ENCODE measurements at places on chromosomes 11 and 22.

DNA sequence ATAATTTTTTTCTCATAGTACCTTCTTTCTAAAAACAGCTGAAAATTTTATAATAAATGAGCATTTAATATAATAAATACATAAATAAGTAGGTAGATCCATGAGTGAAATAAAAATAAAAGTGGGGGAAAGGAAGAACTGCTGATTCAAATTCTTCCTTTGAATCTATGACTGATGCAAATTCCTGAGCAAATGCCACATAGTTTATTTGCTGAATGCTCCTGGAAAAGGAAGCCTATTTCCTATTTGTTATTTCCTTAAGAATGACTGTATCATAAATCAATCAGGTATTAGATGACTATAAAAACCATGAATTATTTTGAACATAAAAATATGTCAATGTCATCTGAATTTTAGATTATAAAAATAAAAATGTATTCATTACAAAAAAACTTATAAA is 16.6 kb downstream of the BTBD10 start:
- peak; percentile 4 for DNase-seq

DNA sequence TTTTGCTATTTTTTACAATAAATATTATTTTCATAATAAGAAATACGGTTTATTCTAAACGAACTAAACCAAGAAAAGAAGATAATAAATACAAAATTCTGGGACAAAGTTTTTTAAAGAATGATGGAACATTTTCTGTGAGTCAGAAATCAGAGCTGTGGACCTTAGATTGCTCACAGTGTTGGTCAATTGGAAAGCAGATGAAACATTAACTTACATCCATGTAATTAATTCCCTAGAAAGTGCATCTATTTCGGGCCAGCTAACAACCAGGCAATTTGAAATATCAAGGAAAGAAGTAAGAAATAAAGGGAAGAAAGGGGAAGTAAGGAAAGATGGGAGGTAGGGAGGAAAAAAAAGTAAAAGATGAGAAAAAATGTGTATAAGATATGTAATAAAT is 1569.8 kb upstream of the TENM4 start:
- no peak for DNase-seq

DNA sequence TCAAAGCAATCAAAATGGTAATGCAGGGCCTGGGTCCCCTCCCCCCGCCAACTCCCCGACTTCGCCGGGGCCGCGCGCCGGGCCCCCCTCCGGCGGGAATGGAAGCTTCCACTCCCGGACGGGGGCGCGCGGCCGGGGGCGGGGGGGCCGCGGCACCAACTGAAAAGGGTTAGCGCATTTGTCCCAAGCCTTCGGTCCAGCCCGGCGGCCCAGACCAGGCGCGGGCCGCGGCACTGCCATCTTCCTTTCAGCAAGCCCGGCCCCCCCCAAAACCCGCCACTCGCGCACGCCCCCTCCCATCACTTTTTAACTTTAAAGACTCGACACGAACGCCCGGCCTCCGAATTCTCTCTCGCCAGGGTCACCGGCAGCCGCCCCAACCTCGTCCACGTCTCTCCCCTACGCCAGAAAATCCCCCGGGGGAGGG is 2.8 kb downstream of the PHF21B start:
- DNase-seq = no peak

GRCh38 chr11:117874253-117874909 is 2.1 kb downstream of the FXYD6 start:
- DNase-seq = no peak

DNA sequence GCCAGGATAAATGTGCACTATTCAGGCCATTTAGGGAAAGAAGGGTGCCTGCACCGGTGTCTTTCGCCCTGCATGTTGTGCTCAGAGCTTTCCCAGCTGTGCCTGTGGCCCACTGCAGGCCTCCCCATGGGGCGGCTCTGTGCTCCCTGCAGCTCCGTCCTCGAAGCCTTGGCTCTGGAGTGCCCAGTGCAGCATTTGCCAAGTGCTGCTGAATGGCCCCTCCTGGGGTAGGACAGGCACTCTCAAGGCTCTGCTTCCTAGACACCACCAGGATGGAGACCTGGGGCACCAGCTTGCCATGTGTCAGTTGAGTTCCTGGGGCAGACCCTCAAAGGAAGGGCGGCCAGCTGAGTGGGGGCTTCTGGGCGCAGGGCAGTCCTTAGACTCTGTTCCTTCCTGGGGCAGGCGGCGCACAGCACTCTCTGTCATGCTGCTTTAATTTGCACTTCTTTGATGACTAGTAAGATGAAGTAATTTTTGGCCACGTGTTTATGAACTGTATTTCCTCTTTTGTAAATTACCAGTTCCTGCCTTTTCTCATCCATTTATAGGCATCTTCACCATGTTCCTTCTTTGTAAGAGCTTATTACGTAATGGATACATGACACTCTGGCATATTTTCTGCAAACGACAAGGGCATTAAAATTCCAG is 32.1 kb upstream of the GNB1L start:
- no peak for DNase-seq

DNA sequence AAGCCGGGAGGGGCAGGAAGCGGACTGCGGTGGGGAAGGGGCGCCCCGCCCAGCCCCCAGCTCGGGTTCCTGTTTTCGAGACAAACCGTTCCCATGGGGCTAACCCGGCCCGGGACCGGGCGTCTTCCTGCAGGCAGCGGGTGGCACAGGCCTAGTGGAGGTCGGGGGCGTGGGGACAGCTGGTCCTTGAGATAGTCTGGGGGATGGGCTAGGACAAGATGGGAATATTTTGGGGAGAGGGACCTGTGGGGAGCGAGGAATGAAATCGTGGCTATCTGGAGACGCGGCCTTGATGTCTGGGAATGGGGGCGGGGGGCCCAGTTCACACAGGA is 1.2 kb upstream of the RASGRP2 start:
- DNase-seq = no peak

- DNase-seq = peak; percentile 12
Measured at GRCh38 chr11:125987066-125987641, 41.3 kb downstream of the VSIG10L2 start.

GRCh38 chr11:65366340-65366773 is 11.8 kb downstream of the TIGD3 start:
- DNase-seq = peak; percentile 87

GRCh38 chr11:6599449-6599848 is 4.0 kb downstream of the RRP8 start:
- DNase-seq = no peak

DNA sequence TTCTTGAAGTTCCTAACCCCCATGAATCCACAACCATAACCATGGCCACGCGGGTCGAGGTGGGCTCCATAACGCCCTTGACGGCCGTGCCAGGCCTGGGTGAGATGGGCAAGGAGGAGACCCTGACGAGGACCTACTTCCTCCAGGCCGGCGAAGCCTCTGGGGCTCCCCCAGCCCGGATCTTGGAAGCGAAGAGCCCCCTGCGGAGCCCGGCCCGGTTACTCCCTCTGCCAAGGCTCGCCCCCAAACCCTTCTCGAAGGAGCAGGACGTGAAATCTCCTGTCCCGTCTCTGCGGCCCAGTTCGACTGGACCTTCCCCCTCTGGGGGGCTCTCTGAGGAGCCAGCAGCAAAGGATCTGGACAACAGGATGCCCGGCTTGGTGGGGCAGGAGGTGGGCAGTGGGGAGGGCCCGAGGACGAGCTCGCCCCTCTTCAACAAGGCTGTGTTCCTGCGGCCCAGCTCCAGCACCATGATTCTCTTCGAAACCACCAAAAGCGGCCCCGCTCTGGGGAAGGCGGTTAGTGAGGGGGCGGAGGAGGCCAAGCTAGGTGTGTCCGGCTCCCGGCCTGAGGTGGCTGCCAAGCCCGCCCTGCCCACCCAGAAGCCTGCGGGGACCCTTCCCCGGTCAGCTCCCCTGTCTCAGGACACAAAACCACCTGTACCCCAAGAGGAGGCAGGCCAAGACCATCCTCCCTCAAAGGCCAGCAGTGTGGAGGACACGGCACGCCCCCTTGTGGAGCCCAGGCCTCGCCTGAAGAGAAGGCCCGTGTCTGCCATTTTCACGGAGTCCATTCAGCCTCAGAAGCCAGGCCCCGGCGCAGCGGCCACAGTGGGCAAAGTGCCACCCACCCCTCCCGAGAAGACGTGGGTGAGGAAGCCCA is 75.7 kb downstream of the KIAA1671 start:
- no peak for DNase-seq

GRCh38 chr22:46587061-46587460 is 33.1 kb upstream of the GRAMD4 start:
- DNase-seq = no peak

GRCh38 chr11:125957618-125958332 is 11.9 kb downstream of the VSIG10L2 start:
- no peak for DNase-seq
